Stimulated activated CD4-positive, alpha-beta T cell treated with anti-CD3 and anti-CD28 coated beads, Interleukin-12 subunit alpha, Interleukin-12 subunit beta, amount 100 ng/mL, for 24 hours (primary cell): ENCODE measurements at places on chromosomes 5 and 9.

- no peak for DNase-seq
Observed at GRCh38 chr9:69425136-69425801, 100.3 kb downstream of the ENTREP1 start.

- DNase-seq: no peak
Observed at GRCh38 chr5:58184910-58185309, 275.0 kb downstream of the PLK2 start.

DNA sequence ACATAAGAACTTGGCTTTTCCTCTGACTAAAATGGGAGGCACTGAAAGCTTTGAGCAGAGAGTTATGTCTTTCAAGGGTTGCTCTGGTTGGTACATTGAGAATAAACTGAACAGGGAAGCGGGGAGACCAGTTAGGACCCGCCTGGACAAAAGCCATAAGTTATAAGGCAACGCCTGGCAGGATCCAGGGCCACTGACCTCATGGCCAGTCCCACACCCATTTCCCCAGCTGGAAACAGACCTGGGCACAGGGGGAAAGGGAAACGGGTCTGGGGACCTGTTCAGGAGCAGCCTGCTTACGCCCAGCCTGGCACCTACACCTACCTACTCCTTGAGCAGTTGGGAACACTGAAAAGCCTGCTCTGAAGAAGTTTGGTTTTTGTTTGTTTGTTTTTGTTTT is 1.3 kb downstream of the SPINK4 start:
- DNase-seq: no peak

DNA sequence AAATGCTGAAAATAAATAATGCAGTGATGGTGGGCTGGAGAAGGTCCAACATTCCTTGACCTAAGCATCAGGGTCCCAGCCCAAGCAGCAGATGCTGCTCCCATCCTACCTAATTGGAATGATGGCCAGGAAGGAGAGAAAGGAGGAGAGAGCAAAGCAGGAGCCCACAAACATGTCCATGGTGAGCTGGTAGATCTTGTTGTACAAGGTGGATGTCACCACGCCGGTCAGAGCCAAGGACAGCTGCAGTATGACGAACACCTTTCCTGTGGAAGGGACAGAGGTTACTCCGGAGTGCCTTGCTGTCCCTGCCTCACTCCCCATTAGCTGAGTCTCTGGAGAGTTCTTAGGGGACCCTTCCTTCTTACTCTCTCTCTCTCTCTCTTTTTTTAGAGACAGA is 4.3 kb downstream of the SLC46A2 start:
- no peak for DNase-seq

GRCh38 chr5:76663573-76663972 is 40.4 kb upstream of the F2RL2 start:
- DNase-seq: no peak
